CD4-positive, alpha-beta T cell treated with Interleukin-1 beta for 1 hour (primary cell): ENCODE measurements at places on chromosomes 16 and 17.
A peak's percentile ranks its signal among the peaks of the same experiment; 100 is the strongest.

- DNase-seq, result no peak
These were observed 42.5 kb upstream of the CBFA2T3 start for GRCh38 chr16:89019511-89019910.

DNA sequence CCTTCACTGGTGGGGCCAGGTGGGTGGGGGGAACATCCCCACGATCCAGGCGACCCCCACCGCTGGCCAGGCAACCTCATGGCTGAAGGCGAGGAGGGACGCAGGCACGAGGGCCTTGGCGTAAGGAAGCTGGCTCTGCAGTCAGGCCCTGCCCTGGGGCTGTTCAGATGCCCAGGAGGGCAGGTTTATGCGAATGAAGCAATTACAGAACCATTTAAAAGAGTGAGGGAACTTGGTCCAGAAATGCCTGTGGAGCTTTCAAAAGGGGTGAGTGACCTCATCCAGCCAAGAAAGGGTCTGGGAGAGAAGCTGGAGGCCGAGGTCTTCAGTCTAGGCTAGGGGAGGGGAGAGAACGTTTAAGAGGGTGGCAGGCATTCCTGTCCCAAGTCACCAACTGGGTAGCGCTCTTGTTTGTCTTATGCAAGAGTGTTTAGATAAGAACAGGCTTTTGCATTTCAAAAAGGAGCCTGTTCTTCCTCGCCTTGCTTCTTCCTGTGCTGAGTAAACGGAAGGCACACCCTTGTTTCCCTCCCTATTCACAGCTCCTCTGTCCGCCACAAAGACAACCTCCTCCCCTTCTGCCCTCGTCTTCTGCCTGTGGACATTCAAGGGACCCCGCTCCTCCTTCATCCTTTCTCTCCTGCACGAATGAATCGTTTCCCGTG is 183.5 kb upstream of the SDK2 start:
- peak; percentile 12 for DNase-seq

DNA sequence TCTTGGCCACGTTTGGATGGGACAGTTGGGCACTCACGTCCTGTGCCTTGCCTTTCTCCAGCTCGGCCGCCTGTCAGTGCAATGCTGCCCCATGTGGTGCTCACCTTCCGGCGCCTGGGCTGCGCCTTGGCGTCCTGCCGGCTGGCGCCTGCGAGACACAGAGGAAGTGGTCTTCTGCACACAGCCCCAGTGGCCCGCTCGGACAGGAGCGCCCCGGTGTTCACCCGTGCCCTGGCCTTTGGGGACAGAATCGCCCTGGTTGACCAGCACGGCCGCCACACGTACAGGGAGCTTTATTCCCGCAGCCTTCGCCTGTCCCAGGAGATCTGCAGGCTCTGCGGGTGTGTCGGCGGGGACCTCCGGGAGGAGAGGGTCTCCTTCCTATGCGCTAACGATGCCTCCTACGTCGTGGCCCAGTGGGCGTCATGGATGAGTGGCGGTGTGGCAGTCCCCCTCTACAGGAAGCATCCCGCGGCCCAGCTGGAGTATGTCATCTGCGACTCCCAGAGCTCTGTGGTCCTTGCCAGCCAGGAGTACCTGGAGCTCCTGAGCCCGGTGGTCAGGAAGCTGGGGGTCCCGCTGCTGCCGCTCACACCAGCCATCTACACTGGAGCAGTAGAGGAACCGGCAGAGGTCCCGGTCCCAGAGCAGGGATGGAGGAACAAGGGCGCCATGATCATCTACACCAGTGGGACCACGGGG is 7.1 kb downstream of the ACSF3 start:
- no peak for DNase-seq

DNA sequence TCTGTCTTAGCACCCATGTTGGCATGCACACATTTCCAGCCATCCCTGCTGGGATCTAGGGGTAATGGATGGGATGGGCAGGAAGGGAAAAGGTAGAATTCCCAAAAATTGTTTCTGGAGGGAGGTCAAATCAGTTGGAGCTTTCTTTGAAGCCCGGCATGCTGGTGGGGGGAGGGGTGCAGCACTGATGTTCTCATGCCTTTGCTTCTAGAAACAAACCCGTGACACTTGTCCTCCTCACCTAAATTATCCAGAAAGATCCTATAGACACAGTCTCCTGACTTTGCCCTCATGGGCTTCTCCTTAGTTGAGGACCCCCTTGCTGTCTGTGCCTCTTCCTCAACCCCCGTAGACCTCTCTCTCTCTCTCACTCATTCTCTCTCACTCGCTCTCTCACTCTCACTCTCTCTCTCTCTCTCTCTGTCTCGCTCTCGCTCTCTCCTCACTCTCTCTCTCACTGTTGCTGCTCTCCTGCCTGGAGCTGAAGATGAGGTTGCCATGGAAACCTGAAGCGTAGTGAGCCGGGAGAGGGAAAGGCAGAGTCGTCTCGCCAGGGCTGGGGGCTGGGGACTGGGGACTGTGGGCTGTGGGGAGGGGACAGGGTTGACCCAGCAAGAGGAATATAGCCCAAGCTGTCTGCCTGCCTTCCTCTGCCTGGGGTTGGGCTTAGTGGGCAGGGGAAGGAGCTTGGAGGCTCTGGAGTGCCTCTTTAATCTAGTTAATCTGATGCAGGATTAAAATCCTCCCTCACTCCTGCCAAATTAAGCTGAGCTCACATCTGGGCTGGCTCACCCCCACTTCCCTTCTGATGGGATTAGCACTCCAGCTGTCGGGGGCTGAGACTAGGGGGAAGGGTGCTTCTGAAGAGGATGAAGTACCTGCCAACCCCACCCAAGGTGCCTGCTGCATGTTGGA is 16.1 kb downstream of the LASP1 start:
- no peak for DNase-seq

DNA sequence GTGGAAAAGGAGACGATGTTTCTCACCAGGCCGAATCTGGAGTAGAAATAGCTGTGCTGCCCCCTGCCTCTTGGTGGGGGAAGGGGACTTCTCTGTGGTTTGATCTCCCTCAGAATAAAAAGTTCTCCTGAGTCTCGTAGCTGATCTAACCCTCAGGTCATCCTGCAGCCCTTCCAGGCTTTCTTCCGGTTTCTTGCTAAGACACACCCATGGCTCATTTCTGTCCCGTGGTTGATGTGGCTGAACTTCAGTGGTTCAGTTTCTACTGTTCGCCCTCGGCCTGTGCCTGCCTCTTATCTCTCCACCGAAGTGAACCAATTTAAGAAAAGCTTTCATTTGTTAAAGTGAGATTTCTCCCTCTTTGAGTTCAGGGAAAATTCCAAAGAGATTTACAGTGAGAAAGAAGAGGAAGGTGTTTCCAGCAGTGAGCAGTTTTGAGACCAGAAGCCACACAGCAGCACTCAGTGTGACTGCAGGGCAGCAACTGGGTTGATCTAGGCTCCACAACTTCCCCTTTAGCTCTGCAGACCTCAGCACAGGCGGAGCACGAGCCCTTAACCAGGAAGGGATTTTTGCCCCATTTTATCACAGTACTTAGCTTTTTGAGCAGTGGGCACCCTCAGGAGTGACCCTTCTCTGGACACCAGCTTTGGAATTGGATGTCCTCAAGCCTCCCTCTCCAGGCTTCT is 34.9 kb upstream of the CACNG5 start:
- DNase-seq, result no peak

GRCh38 chr17:6936370-6937028 is 59.4 kb upstream of the ALOX12 start:
- DNase-seq, result peak; percentile 37

- no peak for DNase-seq
These were observed 25.6 kb upstream of the ABCC11 start for GRCh38 chr16:48272837-48273421.

DNA sequence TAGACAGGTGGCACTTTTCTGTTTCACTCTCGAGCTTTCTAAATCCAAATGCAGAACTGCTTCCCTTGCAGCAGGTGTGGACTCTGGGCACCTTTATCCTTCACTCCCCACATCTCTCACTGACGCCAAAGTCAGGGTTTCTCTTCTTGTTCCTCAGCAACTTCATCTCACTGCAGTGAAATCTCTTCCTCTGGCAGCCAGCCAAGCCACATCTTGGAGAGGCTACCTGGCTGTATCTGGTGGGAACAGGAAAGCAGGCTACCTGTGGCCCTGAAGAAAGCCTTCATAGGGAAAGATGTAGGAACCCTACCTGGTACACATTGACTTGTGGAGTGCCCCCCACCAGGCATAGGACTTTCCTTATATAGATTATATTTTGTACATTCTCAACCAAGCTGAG is 159.1 kb downstream of the UTP18 start:
- no peak for DNase-seq

- peak; percentile 79 for DNase-seq
These were observed 218.7 kb downstream of the NTN1 start for GRCh38 chr17:9239793-9240658.

DNA sequence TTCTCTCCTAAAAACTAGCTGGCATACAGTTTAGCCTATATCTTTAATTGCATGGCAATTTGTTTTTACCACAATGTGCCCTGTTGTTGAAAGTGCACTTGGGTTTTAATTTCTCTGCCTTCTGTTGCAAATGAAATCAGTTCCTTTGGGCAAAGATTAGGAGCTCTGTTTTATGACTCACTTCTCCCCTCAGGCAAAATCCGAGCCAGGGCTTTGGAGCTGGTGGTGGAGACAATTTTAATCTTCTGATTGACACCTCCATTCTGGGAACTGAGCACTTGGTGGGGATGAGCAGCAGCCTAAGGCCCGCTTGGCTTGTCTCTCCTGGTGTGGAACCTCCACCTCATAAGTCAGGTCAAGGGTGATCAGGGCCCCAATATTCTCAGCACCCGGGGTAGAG is 13.3 kb upstream of the MYH8 start:
- no peak for DNase-seq

DNA sequence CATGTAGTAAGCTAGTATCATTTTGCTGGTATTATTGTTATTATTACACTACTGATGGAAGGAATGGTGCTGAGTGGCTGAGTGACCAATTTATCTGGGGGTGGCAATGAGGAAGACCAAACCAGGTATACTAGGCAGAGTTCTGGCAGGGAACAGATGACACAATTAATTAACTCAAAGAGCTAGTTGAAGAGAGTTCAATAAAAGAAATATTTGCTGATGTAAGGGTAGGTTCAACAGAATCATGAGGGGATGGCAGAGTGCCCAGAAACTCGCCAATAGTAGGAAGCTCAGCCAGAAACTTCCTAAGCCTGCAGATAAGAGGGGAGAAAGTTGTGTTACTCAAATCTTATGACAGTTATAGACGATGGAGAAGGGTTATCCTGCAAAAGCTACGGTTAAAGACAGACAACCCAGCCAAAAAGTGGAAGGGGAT is 352.5 kb downstream of the KCNJ2 start:
- no peak for DNase-seq

- DNase-seq, result peak; percentile 60
These were observed 1.1 kb downstream of the ABAT start for GRCh38 chr16:8675183-8676159.

- peak; percentile 65 for DNase-seq
These were observed 727 bp upstream of the TENT4B start for GRCh38 chr16:50152351-50152806.
